Vagina (tissue), 2 donors: ENCODE measurements at places on chromosomes 16 and 17. TPM values are rescaled to one million over a fixed set of nuclear protein-coding genes. Genes with fewer than 3 reads are reported as not detected.

AHSP gene
- total RNA-seq, result not detected

PALB2 gene
- total RNA-seq, result 10.1 TPM

- no peak for DNase-seq
Measured at GRCh38 chr16:14307527-14308367, 236.6 kb downstream of the MRTFB start.

GRCh38 chr17:41724476-41725050, 9.9 kb downstream of the HAP1 start:
- no peak for DNase-seq

ZG16 gene
- not detected for total RNA-seq

DNA sequence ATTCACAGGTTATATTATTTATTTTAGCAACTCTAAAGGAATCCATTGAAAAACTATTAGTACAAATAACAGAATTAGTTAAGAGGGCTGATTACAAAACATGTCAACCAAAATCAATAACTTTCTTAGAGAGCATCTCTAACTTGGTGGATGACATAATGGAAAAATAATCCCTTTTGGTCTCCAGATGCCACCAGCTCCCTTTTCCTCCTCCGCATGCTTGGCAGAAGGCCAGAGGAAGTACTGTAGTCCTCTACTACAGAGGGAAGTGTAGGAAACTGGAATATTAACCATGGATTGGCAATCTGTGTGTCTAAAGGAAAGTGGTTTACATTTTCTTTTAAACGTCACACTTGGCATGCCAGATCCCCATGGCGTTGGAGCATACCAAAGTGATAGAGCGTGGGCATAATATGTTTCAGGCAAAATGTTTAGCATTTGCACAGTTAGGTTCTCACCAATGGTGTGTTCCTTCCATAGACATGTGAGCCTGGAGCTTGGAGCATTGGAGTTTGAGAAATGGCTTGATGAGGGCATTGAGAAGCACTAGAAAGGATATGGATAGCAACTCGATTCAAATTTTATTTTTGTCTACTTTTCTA, 106.3 kb downstream of the PRKCB start:
- DNase-seq, result no peak

ZSCAN10 gene
- total RNA-seq, result not detected

DNA sequence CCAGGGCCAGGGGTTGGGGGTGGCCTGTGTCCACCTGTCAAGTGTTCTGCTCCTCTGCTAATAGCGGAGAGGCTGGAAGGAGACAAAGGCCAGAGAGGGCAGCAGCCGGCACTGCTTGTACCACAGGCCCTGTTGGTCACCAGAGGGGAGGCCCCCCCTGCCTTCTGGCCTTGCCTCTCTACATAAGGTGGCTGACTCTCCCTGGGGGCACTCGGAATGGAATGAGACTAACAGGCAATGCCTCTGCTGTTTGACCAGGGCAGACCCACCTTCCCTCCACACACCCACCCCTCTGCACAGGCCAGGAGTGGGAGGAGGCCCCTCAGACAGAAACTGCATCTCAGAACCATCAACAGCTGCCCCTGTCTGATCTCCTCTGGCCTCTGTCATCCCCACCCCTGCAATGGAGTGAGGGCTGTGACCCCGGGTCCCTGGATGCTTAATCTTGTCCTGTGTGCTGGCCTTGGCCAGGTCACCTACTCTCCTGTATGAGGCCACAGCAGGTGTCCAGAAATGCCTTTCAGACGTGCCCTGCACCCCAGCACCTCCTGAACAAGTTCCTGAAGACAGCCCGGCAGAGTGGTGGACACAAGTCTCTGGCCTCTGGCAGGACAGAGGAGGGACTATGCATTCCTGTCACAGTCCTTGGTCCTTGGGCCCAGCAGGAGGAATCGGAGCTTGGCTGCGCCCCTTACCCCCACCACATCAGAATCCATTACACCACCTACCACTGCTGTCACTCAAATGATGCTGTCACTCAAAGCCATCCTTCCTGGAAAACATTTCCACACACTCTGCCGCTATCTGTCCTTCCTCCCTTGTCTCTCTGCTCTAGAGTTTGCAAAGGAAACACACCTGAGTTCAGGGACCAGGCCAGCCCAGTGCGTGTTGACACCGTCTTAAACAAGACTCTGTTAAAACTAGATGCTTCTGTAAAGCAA, 107.5 kb upstream of the ZNF750 start:
- no peak for DNase-seq

DNA sequence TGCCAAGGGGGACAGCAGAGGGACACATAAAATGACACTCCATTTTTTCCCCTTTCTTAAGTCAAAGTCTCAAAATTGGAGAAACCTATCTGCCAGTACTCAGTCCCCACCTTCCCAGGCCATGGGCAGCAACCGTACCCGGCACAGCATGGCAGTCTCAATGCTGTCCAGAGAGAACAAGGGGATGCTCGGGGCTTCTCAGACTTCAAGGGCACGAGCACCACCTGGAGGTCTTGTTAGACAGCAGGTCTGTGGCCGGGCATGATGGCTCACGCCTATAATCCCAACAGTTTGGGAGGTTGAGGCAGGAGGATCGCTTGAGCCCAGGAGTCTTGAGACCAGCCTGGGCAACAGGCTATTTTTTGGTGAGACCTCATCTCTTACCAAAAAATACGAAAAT, 3.2 kb downstream of the DNAH17 start:
- no peak for DNase-seq

DNA sequence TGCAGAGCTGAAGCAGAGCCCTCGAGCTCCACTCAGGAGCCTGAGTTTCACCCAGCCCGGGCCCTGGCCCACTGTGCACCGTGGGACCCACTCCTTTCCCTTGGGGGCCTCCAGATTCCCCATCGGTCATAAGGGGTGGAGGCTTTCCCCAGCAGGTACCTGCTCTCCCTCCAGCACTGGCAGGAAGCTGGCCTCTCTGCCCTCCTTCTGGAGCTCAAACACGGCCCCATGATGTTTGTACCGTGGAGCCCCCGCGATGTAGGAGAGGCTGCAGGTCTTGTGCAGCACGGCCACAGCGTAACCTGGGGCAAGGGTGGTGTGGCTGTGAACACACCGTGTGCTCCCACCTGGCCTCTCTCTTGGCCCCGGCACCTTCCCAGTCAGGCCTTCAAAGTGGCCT, 29.9 kb downstream of the HASPIN start:
- DNase-seq, result no peak

- no peak for DNase-seq
Measured at GRCh38 chr16:57612494-57612893, 15.9 kb upstream of the ADGRG1 start.

TBX2 gene
- total RNA-seq, result 9.8 TPM

DNA sequence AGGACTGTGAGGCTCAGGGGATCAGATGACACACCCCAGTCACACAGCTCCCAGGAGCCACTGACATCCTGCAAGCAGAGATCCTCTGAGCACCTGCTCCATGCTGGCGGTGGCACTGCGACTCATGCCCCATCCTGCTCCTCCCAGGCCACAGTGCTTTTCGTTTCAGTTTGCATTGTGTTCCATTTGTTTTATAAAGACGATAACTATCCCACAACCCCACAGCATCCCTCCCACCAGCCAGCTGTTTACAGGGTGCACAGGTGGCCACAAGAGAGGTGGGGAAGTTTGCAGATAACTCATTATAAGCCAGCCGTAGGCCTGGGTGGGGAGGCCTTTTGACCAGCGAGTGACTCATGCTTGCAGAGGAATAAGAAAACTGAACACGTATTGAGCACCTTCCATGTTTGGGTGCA, 28.2 kb downstream of the BCO1 start:
- no peak for DNase-seq

DNA sequence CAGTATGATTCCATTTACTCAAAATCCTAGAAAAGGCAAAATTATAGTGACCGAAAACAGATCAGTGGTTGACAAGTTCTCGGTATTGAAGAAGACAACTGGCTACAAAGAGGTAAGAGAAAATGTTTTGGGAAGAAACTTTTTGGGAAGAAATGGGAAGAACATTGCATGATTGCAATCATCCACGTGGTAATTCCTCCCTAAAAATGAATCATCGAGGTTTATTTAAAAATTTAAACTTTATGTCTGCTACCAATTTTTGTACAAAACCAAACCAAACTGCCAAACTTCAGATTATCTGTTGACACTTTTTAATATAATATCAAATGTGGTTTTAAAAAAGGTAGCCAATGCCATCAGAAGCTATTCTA, 8.1 kb downstream of the SMURF2 start:
- DNase-seq, result no peak

NPIPB9 gene
- total RNA-seq, result not detected

DNA sequence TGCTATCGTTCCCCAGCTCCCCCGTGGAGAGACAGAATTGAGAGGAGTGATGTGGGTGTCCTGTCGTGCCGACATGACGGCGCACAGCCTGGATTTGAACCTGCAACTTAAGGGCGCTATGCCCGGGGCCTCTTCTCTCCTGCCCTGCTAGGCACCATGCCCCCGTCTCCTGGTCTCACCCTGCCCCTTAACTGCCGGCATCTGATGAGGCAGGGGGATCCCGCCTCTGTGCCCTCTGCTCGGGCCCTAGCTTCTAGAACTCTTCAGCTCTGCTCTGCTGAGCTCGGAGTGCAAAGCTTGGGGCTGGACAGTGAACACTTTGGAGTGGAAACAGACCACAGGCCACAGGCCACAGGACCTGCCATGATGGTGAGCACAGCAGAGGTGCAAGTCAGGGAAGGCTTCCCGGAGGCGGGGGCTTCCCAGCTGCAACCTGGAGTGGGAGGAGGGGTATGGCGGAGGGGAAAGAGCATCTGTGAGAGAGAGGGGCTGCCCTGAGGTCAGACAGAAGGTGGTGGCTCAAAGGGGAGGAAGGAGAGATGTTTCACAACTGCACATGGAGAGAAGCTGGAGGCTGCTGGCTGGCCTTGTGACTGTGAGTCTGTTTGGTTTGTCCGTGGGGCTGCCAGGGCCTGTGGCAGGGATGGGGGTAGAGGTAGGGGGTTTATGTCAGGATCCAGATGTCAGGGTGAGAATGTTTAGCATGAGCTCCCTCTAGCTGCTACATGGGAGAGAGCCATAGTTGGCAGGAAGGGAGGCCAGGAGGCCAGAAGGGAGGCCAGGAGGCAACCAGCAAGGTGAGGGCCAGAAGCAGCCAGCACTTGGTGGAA, 107.8 kb downstream of the CRLF3 start:
- DNase-seq, result no peak

DNA sequence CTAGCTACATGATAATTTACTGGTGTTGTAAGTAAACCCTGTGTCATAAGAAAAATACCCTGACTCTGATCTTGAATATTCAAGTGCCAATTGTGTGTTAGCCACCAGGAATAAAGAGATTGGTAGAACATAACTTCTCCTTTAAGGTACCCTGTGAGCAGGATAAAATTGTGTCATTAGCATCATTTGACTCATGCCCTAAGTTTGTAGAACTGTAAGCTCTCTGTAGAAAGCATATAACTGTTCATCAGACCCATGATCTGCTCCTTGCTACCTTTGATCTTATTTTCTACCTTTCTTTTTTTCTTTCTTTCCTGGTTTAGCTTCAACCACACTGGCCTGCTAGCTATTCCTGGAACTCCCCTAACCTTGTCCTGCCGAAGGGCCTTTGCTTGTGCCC, 35.8 kb downstream of the PTRH2 start:
- DNase-seq, result no peak

- DNase-seq, result no peak
Measured at GRCh38 chr16:70681382-70682238, 4.2 kb downstream of the MTSS2 start.

GRCh38 chr16:74140557-74140956, 156.1 kb upstream of the PSMD7 start:
- DNase-seq, result no peak

DNA sequence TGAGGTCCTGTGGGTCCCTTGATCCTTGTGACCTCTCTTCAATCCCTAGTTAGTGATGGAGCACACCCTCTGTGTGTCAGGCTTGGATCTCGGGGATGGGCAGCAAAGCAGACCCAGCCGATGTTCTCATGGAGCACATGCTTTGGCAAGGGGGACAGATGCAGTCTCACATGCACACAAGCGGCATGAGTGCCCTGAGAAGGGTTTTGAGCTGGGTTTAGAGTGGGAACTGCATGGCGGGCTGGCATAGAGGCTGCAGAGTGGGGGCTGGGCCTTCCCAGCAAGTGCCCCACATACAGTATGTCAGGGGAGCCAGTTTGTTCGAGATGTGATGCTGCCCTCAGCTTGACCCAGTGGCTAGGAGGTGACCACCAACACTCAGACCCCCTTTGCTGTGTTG, 41.6 kb downstream of the B9D1 start:
- no peak for DNase-seq

MEFV gene
- 1.5 TPM for total RNA-seq

GRCh38 chr16:53911513-53911912, 207.6 kb downstream of the FTO start:
- no peak for DNase-seq

DNA sequence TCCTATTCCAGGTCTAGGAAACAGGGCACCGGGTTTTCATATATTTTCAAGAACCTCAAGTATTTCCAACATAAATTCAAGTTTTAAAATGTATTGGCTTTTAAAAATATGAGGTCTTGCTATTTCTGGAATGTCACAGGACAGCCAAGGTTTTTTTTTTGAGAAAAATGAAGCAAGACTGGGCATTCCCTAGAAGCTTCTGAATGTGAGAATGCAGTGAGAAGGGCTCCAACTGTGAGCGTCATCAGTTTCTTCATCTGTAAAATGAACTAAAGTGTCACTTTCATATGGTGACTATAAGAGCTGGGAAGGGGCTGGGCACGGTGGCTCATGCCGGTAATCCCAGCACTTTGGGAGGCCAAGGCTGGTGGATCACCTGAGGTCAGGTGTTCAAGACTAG, 455.8 kb upstream of the MAF start:
- no peak for DNase-seq

GRCh38 chr16:89199241-89200123, 855 bp downstream of the SLC22A31 start:
- DNase-seq, result no peak

DNA sequence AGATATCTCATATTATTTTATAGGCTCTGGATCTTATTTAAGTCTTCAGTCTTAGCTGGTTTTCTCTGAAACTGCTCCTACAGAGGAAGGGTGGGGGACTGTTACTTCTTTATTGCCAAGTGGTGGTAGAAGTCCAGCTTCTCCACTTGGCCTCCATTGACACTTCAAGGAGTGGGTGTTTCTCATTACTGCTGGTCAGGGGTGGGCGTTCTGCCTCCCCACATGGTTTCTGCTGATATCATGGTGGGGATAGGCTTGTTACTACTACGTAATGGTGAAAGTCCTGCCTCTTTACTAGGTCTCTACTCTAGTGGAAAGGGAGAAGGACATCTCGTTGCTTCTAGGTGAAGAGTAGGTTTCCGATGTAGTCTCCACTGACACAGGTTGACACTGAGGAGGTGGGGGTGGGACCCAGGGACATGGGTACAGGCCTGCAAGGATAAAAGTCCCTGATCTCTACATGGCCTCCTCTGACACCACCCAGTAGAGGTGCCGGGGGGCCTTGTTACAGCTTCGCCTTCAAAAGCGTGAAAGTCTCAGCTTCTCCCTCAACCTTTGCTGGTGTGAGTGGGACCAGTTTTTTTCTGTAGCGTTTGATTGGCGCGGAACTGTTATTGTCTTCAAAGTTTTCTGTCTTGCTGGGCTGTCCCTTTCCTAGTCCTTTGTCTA, 20.3 kb downstream of the PRAC1 start:
- DNase-seq, result no peak

DNA sequence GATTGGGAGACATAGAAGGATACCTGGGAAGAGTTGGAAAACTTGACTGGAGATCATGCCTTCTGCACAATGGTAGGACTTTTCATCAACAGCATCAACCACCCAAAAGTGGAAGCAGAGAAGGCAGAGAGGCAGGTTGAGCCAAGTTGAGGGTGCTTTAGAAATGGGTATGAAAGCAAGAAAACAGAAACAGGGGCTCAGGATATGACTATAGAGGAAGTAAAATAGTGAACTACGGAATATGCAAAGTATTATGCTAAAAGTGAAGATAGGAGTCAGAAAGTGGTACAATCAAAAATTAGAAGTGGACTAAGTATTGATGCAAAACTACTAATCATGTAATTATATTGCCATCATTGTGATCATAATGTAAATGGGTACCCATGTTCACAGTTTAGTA, 16.1 kb upstream of the ARHGAP44 start:
- no peak for DNase-seq

RAP1GAP2 gene
- total RNA-seq, result 22.6 TPM
